EL (cell line): ENCODE measurements at places on chromosomes 5 and 9.

GRCh38 chr5:39519566-39520231 lies 94.9 kb upstream of the DAB2 start:
- peak; percentile 78 for DNase-seq

DNA sequence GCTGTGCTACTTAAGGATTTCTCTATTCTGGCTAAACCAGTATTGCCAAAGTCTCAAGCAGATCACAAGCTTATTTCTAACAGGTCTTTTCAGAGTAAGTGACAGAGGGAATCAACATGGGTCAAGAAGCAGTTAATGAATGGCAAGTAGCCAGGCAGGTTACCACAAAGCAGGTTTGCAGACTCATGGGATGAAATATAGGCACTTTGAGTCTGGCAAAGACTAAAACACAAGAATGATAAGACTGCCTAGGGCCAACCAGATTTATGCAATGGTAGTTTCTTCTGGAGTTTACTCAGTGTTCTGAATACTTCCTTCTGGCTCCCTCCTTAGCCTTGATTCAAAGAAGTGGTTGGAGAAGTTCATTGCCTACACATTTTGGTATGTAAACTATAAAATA lies 3.6 kb downstream of the HMGCS1 start:
- no peak for DNase-seq

DNA sequence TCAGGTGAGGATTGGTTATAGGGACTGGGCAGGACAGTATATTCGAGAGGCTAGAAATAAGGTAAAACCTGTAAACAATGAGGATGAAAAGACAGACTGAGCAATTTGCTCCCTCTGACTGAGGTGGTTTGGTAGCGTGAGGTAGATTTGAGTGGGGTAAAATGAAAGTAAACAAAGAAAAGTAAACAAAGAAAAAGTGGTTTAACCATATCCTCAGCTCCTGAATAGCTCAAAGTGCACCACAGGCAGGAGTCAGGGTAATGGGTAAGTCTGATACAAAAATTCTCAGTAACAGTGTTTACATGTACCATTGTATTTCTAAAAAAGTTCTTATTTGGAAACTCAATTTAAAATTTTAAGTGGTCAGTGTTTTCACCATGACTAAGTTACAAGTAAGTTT lies 203.1 kb upstream of the ARRDC3 start:
- DNase-seq = no peak

- no peak for DNase-seq
These were observed 365.1 kb upstream of the RIOK2 start for GRCh38 chr5:97547999-97548738.

- DNase-seq = peak; percentile 46
These were observed 293.4 kb upstream of the PTGER4 start for GRCh38 chr5:40386289-40386688.

- peak; percentile 56 for DNase-seq
These were observed 740.2 kb upstream of the ZNF608 start for GRCh38 chr5:125486634-125487033.

- DNase-seq = no peak
These were observed 66.6 kb upstream of the PPP1R26 start for GRCh38 chr9:135413086-135413375.

DNA sequence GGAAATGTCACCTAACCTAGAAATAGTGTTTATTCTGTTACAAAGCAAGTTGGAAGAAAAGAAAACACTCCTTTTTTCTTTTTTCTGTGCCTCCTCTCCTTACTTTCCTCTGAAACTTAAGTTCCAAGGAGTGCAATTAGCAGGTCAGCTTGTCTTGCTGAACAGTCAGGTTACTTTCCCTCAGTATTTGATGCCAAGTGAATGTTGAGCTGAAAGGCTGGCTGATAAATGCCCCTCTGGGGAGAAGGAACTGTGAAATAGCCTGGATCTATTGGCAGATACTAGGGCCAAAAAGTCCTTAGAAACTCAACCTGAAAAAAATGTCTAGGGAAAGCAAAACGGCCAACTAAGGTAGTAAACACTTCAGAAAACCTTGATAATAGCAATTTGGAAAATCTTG lies 43.6 kb downstream of the GRIA1 start:
- no peak for DNase-seq

GRCh38 chr9:89145097-89145496 lies 33.5 kb downstream of the SHC3 start:
- DNase-seq = no peak

GRCh38 chr5:132780577-132780976 lies 3.5 kb upstream of the SEPTIN8 start:
- no peak for DNase-seq

DNA sequence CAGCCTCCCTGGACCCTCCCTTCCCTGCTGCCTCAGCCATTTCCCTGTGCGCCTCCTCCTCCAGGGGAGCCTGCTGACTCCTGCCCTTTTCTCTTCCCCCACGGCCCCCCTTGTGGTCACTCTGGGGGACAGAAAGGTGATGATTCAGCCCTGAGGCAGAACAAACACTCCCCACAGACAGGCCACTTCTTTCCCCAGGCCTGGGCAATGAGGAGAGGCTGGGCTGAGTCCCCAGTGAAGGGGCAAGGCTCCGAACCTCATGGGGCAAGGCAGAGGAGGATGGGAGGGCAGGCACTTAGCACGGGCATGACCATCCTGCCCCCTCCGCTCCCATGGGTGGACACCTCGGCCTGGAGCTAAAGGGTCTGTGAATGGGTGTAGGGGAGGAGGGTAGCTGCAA lies 21.0 kb downstream of the CSF1R start:
- peak; percentile 82 for DNase-seq

DNA sequence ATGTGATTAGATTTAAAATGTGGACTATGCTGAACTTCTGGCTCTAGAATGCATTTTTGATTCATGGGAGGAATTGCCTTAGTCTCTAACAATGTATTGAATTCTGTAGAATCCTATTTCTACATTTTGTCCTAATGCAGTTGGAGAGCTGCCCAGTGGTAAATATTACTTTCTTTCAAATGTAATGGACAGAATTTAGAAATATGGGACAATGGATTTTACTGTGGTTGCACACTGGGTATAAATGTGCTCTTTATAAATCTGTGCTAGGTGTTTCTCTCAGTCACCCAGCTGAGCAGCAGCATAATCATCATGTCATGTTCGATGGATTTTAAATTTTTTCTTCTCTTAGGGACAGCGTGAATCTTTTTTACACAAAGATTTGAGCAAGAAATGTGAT lies 141.7 kb downstream of the ADGRV1 start:
- DNase-seq = no peak

GRCh38 chr9:98929071-98929470 lies 14.6 kb upstream of the COL15A1 start:
- peak; percentile 27 for DNase-seq

GRCh38 chr9:76456202-76456926 lies 2.6 kb upstream of the GCNT1 start:
- DNase-seq = peak; percentile 50

- no peak for DNase-seq
These were observed 83.1 kb downstream of the COL27A1 start for GRCh38 chr9:114238472-114238871.

DNA sequence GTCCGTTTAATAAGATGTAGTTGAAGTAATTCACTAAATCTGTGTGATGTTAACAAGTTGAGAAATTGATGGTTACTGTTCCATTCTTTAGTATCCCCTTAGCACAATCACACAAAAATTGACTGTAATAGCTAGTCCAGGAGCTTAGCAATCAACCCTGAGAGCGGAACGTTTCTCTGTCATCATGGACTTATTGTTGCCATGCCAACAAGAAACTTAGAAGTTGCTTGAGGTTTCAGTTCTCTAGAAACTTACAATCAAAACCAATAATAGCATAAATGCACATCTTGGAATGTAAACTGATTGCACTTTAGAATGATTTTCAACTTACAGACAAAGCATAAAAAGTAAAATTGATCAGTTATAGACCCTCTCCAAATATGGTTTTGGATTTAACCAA lies 125.4 kb upstream of the ANKH start:
- DNase-seq = no peak

- DNase-seq = peak; percentile 73
These were observed 85.8 kb downstream of the MRPS27 start for GRCh38 chr5:72234265-72234700.

DNA sequence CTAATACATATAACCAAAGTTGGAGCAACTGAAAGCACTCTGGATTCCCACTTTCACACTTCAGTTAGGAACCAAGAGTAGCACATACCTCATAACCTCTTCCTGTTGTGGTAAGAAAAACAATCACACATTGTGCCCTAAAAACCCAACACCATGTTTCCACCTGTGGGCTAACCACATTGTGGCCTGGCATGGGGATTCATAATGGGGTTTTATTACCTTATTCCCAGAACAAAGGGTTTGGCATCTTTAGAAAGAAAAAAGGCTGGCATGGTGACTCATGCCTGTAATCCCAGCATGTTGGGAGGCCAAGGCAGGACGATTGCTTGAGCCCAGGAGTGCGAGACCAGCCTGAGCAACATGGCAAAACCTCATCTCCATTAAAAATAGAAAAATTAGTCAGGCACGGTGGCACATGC lies 60.6 kb downstream of the HSD17B3 start:
- no peak for DNase-seq

DNA sequence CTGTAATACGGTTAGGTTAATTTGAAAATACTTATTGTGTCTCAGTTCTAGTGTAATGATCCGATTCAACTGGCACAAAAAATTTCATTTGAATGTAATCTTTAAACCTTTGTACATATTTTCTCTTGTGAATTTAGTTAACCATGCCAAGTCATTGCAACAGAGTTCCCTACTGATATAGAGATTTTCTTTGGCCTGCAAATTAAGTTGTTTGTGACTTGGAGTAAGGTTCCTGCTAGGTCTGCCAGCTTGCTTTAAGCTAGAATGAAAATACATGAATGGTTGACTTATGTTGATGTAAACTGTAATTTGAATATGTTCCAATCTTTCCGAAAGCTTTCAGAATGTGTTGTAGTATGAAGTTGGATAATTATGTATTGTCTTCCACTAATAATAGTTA lies 1004.1 kb upstream of the EDIL3 start:
- no peak for DNase-seq

DNA sequence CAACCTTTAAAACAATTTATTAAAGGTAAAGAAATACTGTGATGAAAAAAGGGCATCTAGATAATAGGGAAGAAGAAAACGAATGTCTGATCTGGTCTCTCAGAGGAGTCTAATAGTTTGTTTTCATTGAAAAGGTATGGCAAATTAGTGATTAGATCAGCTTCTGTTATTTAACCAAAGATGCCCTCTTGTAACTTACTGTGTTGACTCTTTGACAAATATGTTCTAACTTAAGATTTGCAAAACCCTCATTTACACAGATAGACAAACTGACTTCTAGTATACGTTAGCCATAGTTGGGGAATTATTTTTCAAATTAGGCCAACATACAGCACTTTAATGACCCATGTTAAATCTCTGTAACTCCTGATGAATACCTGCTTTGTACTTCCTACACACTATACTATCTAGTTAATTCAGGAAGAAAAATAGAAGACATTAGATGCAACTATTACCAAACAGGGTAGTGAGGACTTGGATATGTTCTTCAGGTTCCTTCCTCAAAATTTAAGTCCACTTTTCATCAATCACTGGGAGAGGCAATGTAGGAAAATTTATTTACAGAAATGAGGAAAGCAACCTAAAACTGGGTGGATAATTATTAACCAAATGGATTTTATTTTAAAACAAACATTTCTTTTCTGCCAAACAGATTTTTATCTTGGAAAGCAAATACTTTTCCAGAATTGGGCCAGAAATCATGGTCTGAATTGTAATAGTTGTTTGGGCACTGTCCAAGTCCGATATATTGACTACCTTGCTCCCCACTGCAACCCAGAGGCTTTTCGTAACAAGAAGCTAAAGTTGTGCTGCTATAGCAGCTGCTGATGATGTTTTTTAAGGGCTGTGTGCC lies 66.4 kb upstream of the PPP2R2B start:
- DNase-seq = no peak

- no peak for DNase-seq
These were observed 39.1 kb downstream of the SYK start for GRCh38 chr9:90840696-90841095.

- DNase-seq = no peak
These were observed 187.8 kb downstream of the MEF2C start for GRCh38 chr5:88695232-88695631.

GRCh38 chr5:93810780-93811179 lies 69.4 kb upstream of the POU5F2 start:
- no peak for DNase-seq

DNA sequence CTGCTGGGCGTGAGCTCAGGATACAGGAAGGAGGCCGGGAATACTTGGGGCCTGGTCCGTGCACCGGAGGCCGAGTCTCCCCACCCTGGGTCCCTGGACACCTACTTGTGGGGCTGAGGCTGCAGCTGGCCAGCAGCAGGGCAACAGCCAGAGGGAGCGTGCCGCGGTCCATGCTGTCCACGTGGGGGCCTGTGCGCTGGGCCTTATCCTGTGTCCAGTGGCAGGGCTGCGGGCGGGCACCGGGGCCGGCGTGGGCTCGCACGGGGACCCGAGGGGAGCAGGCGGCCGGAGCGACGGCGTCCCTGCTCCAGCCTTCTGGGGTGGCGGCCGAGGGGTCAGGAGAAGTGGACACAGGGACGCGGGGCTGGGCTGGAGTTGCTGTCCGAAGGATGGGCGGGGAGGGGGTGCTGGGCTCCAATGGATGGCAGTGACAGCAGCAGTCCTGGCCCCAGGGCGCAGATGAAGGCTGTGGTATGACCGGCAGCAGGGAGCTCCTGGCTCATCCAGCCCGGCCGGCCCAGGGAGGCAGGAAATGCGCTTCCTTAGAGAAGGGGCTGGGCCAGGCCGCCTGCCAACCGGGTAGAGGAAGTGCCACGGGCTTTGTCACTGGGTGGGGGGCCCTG lies at the start of gene ENG:
ENG (minus strand) TSS at position 475 of the 623 bp plus-strand sequence; CDS start at position 172, 303 bp downstream.
- DNase-seq = peak; percentile 87

DNA sequence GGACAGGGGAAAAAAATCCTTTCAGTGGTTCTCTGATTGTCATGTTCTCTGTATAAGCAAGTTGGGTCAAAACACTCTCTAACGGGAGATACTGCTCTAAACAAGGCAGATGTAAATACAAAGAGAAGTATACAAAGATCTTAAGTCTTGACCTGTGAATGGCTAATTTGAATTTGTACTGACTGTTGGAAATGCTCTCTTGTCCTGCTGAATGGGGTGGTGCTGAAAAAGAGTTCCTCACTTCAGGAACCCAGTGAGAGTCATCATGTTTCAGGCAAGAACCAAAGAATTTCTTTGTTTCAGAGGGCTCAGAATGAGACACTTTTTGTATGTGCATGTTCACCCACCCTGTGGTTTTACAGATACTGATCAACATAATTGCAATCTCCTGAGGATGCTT lies 461.0 kb downstream of the NR2F1-AS1 start:
- no peak for DNase-seq

DNA sequence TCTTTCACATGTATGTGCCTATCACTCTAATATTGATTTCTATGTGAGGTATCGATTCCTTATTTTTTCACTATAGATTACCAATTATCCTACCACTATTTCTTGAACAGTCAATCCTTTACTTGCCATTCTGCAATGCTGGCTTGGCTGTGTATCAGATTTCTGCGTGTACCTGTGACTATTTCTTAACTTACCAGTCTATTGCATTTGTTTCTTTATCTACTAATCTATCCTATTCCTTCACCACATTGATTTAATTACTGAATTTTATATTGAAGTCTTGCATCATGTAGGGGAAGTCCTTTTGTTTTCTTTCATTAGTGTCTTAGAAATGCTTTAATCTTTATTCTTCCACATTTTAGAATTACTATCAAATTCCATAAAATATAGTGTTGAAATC lies 684.8 kb downstream of the LRRC70 start:
- no peak for DNase-seq

- no peak for DNase-seq
These were observed 20.8 kb downstream of the MAMDC2 start for GRCh38 chr9:70064496-70064895.

GRCh38 chr9:91424403-91425176 lies 958 bp upstream of the NFIL3 start:
- DNase-seq = peak; percentile 84

GRCh38 chr5:118551031-118551430 lies 437.3 kb downstream of the DTWD2 start:
- DNase-seq = peak; percentile 8
